ENCODE measurements at places on chromosomes 3 and 15.

GRCh38 chr3:13064159-13064868 is 8.9 kb downstream of the IQSEC1 start:
- no peak for DNase-seq

DNA sequence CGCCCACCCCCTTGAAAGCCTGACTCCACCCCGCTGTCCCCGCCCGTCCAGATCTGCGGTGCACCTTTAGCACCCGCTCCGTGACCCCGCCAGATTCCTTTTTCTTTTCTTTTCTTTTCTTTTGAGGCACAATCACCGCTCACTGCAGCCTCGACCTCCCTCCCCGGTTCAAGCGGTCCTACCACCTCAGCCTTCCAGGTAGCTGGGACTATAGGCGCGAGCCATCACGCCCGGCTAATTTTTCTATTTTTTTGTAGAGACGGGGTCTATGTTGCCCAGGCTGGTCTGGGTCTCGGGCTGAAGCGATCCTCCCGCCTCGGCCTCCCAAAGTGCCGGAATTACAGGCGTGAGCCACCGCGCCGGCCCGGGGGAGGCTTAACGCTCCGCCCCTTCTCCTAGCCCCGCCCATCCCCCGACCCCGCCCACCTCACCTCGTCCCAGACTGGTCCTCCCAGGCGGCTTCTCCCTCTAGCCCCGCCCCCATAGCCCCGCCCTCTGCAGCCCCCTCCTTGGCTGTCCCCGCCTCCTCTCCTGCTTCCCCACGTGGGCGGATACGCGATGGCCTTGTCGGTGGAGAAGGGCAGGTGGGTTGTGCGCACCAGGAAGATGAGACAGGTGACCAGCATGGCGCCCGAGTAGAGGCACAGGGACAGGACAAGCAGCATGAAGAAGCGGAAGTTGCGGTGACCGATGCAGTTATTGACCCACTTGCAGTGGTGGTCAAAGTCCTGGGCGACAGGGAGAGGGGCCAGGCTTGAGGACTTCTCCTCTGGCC is 3.2 kb downstream of the ZDHHC19 start:
- DNase-seq, result peak; percentile 32

DNA sequence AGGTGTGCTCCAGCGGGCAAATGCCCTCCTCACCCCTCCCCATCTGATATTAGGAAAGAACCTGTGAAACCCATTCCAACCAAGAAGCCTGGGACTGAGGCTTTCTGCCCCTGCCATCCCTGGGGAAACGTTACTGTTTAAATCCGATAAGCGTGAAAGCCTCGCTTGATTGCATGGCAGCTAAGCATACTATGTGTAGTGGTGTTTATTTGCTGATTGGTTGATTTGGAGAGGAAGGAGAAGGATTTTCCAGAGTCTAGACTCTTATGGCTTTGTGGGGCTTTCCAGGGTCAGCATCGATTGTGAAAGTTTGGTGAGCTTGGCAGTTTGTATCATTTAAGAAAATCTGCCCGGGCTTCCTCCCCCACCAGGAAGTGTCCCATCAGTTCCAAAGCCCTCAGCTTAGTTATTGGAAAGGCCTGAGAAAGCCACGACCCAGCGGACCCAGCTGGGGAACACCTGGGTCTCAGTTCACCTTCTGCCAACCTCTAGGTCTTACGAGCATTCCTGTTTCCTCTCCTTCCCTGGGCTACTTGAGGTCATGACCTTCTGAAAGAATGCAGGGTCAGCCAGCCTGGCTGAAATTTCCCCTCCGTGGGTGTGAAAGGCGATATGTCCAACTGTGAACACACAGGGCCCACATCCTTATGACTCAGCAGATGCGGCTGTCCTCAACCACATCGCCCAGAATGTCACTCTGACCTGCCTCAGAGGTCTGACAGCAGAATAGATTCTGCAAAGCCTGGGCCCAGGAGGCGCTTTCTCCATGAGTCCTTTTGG is 62.8 kb upstream of the HERC1 start:
- DNase-seq, result no peak

DNA sequence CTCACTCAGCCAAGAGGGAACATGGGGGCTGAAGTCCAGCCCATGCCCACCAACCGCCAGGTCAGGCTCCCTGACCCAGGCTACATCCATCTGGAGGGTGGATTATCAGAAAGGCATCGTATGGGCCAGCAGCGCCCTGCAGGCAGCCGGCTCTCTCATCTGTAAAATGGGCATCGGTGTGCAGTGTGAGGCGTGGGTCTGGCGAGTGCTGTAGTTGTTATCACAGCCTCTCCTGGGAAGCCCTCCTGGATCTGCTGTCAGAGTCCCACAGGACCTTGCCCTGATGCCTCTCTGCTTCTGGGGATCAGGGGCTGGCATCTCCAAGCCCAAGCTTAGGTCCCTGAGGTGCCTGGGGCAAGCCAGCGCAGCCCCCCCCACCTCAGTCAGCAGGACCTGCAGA is 27.4 kb downstream of the CFAP100 start:
- DNase-seq, result no peak

DNA sequence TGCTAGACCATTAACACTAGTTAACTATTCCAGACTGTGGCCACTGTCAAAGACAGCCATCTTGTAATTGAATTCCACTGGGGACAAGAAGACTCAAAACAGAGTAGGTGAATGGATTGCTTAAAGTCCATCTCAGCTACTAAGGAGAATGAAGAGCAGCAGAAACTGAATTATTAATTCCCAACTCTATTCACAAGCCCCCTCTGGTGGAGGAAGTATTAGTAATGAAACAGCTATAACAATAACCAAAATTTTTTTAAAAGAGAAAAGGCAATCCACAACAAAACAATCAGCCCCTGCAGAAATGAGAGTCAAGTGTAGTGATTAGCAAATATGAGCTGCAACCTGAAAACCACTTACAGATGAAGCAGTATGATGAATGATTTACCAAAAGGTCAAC is 302.8 kb downstream of the FHIT start:
- no peak for DNase-seq

- DNase-seq, result no peak
Observed at GRCh38 chr3:118080889-118081288, 953.8 kb downstream of the IGSF11 start.

- DNase-seq, result no peak
Observed at GRCh38 chr3:145854499-145854898, 306.5 kb downstream of the PLOD2 start.

- DNase-seq, result no peak
Observed at GRCh38 chr3:139006051-139006716, at the start of gene PRR23A. PRR23A (minus strand) TSS chr3:139006268; CDS start chr3:139006268, 0 bp downstream.

DNA sequence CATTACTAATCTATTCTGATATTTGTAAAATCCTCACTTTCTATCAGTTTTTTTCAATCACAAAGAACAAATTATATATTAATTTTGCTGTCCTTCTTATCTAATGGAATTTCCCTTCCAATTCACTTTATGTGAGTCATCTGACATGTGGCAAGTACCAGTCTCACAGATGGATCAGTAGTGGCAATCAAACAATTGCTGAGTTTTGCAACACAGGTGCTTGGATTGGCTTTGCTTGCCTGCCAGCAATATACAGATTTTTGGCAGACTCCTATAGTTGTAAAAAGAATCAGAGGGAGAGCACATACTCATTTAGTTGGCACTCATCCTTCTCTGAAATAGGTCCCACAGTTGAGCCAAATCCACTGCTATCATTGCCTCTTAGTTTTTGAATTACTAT is 83.7 kb downstream of the BCHE start:
- DNase-seq, result no peak

DNA sequence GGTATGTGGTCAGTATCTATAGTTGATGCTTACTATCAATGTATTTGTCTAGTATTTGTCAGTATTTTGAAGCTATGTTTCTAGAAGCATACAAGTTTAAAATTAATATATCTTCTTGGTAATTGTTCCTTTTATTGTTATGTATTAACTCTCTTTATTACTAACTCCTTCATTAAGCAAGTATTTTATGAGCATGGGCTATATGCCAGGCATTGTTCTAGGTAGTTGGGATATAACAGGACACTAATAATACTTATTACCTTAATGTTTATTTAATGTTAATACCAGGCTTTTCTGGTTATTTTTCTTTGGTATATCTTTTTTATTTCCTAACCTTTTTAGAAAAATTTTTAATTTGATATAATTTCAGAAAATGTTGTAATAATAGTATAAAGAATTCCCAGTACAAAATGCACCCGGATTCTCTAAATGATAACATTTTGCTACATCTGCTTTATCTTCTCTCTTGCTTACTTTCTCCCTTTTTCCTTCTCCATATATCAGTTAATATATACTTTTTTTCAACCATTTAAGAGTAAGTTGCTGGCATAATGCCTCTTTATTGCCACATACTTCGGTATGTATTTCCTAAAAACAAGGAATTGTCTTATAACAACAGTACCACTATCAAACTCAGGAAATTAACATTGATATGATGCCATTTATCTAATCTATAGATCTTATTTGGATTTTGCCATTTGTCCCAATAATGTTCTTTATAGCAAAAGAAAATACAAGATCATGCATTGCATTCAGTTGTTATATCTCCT is 30.9 kb downstream of the LRRC49 start:
- DNase-seq, result no peak

DNA sequence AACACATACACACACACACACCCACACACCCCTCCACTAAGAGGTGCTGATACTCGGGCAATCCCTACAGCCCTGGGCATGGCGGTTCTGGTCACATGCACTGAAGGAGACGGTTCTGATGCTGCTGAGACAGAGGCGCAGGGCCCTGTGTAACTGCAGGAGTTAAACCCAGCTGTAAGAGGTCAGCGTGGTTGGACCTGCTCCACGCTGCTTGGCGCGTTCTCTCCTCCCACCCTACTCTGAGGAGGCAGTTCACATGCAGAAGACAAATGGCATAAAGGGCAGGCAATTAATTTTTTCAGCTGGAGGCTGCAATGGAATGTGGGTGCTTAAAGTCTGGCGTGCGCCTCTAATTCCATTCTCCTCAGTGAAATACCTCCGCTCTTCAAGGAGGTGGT is 35.2 kb downstream of the GRK7 start:
- no peak for DNase-seq

DNA sequence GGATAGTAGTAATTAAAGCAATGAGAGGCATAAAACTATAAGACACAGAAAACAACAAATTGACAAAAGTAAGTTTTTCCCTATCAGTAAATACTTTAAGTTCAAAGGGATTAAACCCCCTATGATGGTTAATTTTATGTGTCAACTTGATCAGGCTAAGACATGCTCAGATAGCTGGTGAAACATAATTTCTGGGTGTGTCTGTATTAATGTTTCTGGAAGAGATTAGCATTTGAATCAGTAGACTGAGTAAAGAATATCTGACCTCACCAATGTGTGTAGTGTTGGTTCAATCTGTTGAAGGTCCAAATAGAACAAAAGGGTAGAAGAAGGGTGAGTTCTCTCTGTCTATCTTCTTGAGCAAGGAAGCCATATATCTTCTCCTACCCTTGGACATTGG is 283.3 kb upstream of the GRM7 start:
- no peak for DNase-seq

DNA sequence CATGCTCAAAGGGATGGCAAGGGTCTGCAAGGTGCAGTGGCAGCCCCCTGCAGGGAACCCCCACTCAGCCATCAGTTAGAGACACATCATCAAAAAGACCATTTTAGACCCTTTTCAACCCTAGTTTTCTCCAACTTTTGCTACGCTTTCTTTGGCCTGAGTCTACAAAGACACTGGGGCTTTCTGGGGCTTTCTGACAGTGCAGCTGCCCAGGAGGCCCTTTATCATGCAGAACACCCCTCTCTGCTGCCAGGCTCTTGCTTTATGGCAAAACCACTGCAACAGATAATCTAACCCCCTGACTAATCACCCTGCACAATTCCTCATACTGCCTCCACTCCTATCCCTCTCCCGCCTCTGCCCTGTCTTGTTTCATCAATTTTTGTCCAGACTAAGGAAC is 2.4 kb downstream of the NMNAT3 start:
- no peak for DNase-seq
